ENCODE measurements at places on chromosomes 16 and 17. TPM values are rescaled to one million over a fixed set of nuclear protein-coding genes. Genes with fewer than 3 reads are reported as not detected.

DNA sequence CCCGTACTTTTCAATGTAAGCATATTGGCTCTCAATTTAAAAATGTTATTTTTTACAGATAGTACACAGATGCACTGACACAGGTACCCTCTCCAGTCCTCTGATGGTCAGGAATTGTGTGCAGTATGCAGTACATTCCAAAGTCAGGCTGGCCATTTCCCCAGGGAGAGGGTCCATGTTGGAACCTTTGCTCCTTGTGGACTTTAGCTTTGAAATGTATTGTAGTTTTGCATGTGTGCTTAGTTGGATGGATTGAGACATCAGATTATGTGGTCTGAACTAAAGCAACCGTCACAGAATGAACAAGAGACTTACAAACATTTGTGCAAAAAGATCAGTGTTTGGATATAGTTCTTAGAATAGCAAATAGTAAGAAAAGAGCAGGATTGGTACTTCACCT lies 381.1 kb downstream of the WWOX start:
- H3K27ac ChIP-seq: no peak overlapping the region
- no peaks in the 10 kb centered on the region for H3K4me1 ChIP-seq
- DNase-seq: no peak
- no peaks in the 10 kb centered on the region for H3K27me3 ChIP-seq

- H3K36me3 ChIP-seq: no peaks in the 10 kb centered on the region
- peaks cover 33% of the 10 kb centered on the region for H3K27me3 ChIP-seq
- no peaks in the 10 kb centered on the region for H3K4me1 ChIP-seq
Measured at GRCh38 chr17:74355065-74355464, 6.6 kb downstream of the BTBD17 start.

- no peak overlapping the region for H3K27ac ChIP-seq
- H3K4me3 ChIP-seq: no peak overlapping the region
- no peaks in the 10 kb centered on the region for H3K36me3 ChIP-seq
- H3K27me3 ChIP-seq: peaks cover 24% of the 10 kb centered on the region
- DNase-seq: no peak
- no peaks in the 10 kb centered on the region for H3K4me1 ChIP-seq
Measured at GRCh38 chr17:79188048-79188447, 113.4 kb downstream of the ENGASE start.

DNA sequence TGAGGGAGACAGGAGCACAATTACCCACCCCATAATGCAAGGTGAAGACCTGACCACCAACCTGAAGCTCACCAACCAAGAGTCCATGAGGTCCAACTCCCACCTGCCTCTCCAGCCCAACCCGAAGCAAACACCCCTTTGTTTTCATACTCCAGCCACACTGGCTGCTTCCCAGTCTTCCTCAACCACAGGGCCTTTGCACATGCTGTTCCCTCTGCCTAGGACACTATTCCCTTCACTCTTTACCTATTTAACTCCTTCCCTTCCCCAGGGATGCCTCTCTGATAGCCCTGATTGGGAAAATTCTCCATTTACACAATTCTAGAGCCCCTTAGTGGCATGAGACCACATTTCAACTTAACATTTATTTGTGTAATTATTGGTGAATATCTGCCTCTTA lies 86.0 kb downstream of the VAT1L start:
- DNase-seq: no peak
- no peak overlapping the region for H3K27ac ChIP-seq
- H3K27me3 ChIP-seq: no peaks in the 10 kb centered on the region
- H3K4me1 ChIP-seq: peaks cover 19% of the 10 kb centered on the region
- H3K36me3 ChIP-seq: no peaks in the 10 kb centered on the region
- no peak overlapping the region for H3K4me3 ChIP-seq

DNA sequence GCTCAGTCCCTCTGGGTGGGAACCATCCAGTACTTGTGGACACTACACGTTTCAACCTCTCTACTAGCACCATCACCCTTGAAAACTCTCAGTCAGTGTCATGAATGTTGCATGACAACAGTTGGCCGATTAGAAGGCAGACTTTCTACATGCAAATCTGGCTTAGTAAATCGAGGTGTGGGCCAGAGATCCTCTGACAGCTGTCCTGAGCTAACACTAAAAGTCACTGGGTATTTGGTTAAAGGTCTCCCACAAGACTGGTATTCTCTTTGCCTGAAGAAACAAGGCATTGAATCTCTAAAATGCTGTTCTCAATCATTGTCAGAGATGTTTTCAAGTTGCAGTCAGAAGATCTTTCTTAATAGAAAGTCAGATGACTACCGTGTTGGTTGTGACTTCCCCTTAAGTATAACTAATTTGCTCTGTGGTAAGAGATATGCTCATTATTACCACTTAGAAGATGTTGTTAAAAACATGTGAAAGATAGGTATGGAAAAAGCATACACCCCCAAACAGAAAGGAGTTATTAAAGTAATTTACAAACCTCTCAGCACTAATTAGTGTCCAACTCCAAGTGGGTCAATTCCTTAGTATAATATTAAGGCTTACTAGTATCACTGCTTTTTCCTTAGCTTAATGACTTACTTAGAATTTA lies 62.3 kb downstream of the WNT3 start:
- DNase-seq: no peak
- H3K4me1 ChIP-seq: no peaks in the 10 kb centered on the region
- H3K27ac ChIP-seq: no peak overlapping the region
- H3K4me3 ChIP-seq: no peak overlapping the region
- H3K36me3 ChIP-seq: peaks cover 6% of the 10 kb centered on the region
- H3K27me3 ChIP-seq: no peaks in the 10 kb centered on the region

DNA sequence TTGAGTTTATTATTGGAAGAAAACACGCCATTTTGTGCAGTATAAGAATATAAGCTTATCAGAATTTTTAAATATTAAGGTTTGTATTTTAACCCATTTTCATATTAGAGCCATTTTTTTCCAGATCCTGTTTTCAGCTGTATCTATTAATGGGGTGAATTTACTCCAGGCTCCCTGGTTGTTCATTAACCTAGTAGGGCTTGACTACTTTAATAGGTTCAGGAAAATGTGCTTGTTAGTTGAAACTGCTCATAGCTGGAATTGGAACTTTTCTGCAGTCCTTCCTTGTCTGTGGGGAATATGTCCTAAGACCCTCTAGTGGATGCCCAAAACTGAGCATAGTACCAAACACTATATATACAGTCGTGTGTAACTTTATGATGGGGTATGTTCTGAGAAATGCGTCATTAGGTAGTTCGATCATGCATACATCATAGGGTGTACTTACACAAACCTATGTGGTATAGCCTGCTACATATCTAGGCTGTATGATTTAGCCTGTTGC lies 28.0 kb downstream of the NFAT5 start:
- DNase-seq: no peak
- H3K4me3 ChIP-seq: no peak overlapping the region
- H3K36me3 ChIP-seq: no peaks in the 10 kb centered on the region
- no peaks in the 10 kb centered on the region for H3K4me1 ChIP-seq

DNA sequence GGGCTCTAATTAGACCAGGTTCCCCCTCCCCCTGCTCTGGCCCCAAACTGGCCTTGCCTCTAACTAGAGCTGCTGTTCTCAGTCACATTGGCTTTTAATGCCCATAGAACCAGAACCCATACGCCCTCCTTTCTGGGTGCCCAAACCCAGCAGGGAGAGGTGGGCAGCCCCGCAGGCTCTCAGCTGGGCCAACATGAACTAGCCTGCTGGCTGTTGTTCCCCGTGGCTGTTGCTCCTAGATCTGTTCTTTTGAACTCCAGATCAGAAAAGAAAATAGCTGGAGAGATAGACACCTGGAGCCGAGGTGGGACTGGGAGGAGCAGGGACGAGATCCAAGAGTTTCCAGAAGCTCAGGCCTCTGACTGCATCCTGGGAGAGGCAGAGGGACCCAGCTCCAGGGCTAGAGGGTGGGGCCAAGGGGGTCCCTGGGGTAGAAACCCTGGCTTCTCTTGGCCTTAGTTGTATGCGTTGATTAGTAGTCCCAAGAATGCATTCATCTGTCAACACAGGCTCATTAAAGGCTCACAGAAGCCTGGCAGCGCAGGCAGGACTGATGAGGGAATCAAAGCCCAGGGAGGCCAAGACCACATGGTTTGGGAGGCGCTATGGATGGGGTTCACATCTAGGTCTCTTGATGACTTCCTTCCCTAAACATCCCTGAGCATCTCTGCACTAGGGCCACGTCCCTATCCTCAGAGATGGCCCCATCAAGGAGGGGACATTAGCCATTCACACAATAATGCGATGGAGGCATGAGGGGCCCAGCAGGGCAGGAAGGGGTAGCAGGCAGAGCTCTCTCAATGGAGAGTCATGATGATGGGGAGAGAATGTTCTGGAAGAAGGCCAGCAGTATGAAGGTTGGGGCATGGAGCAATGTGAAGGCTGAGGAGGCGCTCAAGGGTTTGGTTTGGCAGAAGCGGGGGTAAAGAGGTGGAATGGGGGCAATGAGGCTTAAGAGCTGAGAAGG lies 1.3 kb upstream of the CPSF4L start:
- H3K27ac ChIP-seq: no peak overlapping the region
- no peak for DNase-seq
- H3K36me3 ChIP-seq: no peaks in the 10 kb centered on the region
- H3K4me3 ChIP-seq: no peak overlapping the region

DNA sequence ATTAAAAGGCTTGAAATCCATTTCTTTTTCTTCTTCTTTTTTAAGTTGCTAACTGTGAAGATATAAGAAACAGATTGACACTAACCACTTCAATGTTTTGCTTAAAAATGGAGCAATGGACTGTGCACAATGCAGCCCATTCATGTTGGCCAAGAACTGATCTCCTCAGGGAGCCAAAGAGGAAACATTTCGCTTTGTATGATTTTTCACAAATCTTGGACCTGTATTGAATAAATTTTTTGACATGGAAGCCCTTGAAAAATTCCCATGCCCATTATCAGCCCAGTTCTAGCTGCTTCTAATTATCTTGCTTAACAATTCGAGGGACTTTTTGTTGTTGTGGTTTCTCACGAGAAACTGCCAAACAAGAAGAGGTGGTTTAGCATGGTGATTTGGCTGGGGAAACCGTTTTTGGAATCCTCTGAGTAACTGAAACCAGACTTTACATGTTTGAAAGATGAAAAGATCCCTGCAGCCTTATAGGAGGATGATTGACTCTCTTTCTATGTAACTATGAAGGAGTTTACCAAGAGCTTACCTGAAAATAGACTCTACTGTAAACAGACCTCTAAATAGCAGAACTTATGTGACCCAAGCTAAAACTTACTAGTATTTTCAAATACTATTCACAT lies 1389.4 kb upstream of the GOT2 start:
- no peaks in the 10 kb centered on the region for H3K4me1 ChIP-seq
- no peaks in the 10 kb centered on the region for H3K27me3 ChIP-seq
- no peaks in the 10 kb centered on the region for H3K36me3 ChIP-seq

CNTNAP1 gene
- total RNA-seq: 16.4 TPM

All from astrocyte (in vitro differentiated cells and primary cell).